ENCODE measurements at places on chromosomes 4 and X.

GRCh38 chrX:110331444-110332030 is 13.7 kb upstream of the AMMECR1 start:
- no peak for DNase-seq

DNA sequence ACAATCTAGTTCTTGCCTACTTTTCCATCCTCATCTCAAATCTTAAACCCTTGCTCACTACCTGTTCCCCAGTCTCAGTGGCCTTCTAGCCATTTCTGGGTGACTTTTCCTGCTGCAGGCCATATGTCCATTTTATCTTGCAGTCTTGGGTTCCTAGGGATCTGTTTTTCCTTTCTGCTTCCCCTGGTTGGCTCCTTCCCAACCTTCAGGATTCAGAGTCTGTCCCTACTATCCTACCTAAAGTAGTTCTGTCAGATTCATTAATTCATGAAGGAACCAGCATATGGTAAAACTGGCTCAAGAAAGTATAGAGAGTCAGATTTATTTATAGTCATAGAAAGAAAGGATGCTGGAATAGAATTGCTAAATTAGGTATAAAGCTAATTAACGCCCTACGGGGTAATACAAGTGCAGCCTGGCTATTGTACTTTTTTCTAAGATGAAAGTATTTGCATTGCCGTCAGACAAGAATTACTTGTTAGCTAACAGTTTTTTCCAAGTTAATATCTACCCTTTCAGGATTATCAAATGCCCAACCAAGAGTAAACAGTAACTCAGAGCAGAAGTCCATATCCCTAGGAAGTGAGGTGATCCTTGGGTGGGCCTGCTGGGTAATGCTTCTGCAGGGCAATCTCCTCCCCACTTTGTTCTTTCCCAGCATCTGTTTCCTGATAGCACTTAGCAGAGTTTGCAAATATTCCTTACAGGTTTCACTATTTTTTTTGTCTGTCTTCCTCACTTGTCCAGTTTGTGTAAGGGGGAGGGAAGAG is 63.6 kb downstream of the REPS2 start:
- DNase-seq, result no peak

DNA sequence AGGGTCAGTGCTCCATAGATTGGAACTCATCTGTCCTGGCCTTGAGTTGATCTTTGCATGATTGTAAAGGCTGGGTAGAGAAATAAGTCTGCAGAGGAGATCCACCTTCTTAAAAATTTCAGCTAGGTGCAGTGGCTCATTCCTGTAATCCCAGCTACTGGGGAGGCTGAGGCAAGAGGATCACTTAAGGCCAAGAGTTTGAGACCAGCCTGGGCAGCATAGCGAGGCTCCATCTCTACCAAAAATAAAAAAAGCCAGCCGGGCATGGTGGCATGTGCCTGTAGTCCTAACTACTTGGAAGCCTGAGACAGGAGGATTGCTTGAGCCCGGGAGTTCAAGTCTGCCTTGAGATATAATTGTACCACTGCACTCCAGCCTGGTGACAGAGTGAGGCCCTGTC is 476 bp upstream of the CXCR3 start:
- no peak for DNase-seq

DNA sequence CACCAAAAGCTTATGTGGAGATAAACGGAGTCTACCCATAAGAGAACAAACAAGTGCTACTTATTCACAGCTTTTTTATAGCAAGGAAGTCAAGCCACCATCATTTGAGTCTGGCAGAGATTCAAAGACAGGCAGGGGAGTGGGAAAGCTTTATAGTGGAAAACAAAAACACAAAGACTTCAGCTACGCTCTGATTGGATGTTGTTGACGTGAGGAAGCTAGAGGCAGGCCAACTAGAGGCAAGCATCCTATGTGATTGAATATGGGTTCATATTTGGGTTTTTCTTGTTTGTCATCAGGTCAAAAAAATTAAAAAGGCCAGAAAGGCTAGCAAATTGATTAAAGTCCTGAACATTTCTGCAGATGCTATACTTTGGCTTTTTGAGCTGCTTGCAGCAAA is 719 bp upstream of the TCEAL4 start:
- DNase-seq, result peak; percentile 62

GRCh38 chr4:98260047-98260578 is 1.1 kb upstream of the RAP1GDS1 start:
- peak; percentile 7 for DNase-seq

DNA sequence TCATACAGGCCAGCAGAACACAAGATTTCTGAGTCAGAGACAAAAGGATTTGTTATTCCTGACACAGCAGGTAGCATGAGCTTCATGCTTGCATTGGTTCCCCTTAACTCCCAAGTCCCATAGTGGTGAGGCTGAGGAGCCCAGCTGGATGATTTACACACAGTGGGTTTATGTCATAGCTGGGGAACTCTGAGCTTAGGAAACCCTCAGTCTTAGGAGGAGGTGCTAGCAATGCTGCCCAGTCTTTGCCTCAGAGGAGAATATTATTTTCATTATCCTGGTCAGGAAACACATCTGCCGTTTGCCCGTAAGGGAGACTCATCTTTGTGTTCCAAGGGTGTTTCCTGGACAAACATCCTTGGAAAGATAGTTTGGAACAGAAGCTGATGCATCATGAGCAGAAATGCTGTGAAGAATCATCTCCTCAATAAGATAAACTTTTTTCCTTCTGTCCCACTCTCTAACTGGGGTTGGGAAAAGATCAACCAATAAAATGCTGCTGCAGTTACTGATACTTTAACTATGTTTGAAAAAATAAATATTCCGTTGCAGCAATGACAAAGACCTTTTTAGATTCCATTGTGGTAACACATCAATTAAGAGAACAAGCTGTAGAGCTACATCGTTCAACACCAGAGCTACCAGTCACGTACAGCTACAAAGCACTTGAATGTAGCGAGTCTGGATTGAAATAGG is 146.8 kb downstream of the DCLK2 start:
- DNase-seq, result no peak

- DNase-seq, result no peak
These were observed 59.3 kb downstream of the NLGN4X start for GRCh38 chrX:6169407-6169806.

DNA sequence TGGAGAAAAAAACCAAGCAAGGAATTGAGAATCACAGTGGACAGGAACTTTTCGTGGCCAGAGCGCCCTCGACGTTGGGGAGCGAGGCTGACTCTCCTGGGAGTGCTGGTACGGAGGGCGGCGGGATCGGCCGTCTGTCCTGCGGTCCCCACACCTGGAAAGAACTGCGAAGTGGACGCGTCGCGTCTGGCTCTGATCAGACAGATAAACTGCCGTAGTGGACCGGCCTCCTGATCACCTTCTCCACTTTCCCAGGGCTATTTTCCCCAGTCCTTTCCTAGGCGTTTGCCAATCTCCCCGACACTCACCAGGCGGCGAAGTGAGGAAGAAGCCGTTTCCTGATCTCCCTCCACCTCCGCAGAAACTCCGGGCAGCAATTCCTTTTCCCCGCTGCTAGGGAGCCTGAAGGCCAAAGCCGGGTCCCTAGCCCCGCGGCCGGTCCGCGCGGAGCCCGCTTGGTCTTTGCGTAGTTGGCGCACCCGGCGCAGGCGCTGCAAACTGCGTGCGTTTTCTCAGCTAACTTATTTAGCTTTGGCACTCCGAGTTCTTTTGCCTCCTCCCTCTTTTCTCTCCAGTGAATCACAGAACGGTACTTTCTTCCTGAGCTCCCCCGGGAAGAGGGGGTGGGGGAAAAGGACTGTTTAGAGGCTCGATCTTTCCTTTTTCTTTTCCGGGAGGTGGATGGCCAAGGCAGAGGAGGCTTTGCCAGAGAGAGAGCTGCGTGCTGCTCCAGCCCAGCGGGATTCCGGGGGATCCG is at the start of gene ARSJ:
Gene ARSJ (minus strand): TSS at position 500 of the 757 bp plus-strand sequence. CDS start 813 bp downstream, outside the sequence.
- no peak for DNase-seq

DNA sequence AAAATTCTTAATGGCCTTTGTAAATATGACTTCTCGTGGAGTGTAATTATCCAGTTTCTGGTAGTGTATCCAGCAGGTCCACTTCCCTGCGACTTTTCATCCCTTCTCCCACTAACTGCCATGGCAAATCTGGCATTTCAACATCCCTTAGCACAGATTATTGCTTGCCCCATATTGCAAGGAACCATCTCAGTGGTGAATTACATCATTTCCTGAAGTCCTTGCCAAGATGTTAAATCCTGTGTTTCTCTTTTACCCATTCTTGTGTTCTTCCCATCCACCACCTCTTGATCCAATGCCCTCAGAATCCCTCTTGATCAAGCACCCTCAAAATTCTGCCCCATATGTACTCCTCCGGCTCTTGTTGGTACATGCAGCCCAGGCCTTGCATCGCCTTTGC is 88.1 kb upstream of the ZNF81 start:
- DNase-seq, result no peak

GRCh38 chr4:110620691-110621327 is 2.1 kb downstream of the PITX2 start:
- DNase-seq, result no peak

- DNase-seq, result no peak
These were observed 547.8 kb upstream of the PCDH7 start for GRCh38 chr4:30172416-30172815.

- DNase-seq, result no peak
These were observed 756.7 kb upstream of the SLIT2 start for GRCh38 chr4:19494961-19495360.

GRCh38 chr4:85932500-85933290 is 427.2 kb downstream of the MAPK10 start:
- DNase-seq, result no peak

- peak; percentile 77 for DNase-seq
These were observed 24.6 kb upstream of the GPR50 start for GRCh38 chrX:151151665-151152267.

GRCh38 chr4:139815778-139816601 is 150.4 kb downstream of the MGST2 start:
- no peak for DNase-seq

DNA sequence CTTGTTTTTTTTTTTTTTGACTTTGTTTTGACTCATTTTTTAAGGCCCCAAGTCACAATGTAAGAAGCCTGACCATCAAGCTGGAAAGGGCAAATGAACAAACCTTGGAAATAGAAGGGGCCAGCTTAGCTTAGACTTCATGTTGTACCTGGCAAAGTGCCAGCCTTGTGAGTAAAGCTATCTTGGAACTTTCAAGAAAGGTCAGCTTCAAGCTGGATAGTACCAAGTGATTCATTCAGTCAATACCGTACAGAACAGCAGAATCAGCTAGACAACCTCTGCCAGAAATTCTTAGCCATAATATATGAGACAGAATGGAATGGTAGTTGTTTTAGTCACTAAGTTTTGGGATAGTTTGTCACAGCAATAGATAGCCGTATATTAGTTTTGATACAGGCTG is 1492.2 kb upstream of the TENM3 start:
- no peak for DNase-seq

DNA sequence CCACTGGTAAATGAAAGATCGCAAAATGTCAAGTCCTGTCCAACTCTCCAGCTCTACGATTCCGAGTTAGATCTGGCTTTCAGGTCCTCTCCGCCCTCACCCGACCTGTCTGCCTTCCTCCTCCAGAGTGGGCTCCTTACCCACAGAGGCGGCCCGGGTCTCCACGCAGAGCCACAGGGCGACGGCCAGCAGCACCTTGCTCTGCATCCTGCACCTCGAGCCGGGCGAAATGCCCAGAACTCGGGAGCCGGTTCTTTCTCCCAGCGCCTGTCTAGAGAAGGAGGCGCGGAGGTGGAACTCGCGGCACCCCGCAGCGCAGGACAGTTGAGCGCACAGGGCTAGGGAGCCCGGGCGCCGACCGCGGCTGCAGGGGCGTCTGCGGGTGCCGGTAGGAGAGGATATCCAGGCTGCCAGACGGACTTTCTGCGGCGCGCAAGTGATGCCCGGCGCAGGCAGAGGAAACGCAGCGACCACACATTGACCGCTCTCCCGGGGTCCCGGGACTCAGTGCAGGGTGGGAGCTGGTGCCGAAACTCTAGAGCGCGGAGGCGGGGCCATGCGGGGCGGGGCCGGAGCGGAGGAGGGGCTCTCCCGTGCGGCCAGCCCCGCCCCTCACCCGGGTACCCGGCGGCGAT is at the start of gene KDR:
Gene KDR (minus strand): TSS at position 509 of the 635 bp plus-strand sequence. CDS start 302 bp downstream, at position 207.
- DNase-seq, result peak; percentile 41

GRCh38 chr4:40600850-40601249 is 28.8 kb downstream of the RBM47 start:
- no peak for DNase-seq

DNA sequence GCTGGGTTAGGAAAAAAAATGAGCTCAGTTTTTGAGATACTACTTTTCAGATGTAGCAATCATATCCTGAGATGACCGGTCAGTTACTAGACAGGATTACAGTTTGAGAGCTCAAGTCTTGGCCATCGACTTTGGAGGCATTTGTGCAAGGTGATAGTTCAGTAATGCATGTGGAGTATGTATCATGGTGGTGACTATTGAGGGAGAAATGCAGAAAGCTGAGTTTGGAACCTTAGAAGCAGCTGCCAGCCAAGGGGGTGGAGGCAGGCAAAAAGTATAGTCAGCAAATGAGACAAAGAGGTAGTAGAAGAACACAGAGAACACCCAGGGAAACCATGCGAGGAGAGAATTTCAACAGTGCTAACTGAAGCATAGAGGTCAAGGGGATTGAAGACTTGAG is 48.7 kb upstream of the SLC4A4 start:
- DNase-seq, result no peak

DNA sequence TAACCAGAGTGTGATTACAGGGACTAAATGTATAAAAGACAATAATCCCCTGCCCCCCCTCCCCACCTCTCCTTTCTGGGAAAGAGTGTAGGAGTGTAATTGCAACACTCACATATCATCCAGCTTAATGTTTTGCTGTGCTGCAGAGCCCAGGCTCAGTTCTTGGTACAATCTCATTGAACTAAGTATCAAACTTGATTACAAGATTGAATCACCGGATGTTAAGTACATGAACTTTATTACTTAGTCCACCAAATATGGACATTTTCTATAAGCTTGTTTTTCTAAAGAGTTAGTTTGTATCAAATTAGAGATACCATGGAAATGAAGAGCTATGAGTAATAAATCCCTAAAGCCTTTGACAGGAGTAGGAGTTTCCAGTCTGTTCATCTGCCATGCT is 559.1 kb downstream of the ZNF674 start:
- no peak for DNase-seq

DNA sequence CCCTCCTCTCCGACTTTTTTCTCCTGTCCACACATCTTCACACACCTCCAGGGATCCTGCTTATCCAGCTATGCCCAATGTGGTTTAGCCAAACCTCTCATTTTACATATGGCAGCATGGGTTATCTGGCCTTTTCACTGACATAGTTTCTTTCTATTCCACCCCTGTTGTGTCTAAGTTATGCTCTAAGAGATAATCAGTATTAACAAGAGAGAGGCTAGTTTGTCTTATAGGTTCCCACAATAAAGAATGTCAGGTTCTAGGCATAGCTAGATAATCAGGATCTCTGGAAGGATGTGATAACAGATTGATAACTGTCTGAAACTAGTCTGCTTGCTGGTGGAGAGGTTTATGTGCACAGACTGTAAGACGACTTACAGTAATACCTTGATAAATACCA is 7.7 kb upstream of the GALNT7 start:
- DNase-seq, result no peak

GRCh38 chr4:62366939-62367338 is 1166.8 kb downstream of the ADGRL3 start:
- DNase-seq, result no peak

DNA sequence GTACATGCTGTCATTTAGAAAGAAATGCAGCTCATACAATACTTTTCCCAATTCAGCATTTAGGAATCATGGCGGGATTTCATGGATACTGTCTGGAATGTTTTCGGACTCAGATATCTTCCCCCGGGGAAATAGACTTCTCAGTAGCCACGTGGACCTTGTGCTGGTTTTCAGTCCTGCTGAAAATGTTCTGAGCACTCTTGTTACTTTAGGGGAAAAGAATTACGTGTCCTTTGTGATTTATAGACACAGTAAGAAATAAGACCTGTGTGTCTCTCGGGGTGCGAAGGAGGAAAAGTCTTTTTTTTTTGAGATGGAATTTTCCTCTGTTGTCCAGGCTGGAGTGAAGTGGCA is 3.8 kb downstream of the CD99 start:
- DNase-seq, result no peak

Data from NCI-H1105 treated with DMSO at 0.1 percent for 48 hours (cell line).